ENCODE measurements at places on chromosomes 2 and 18.

- DNase-seq, result no peak
Measured at GRCh38 chr2:146879882-146880281, 964.9 kb upstream of the ACVR2A start.

GRCh38 chr2:99430614-99431291 lies 59.1 kb downstream of the REV1 start:
- peak; percentile 53 for DNase-seq

- no peak for DNase-seq
Measured at GRCh38 chr2:206361407-206362045, 81.8 kb upstream of the ADAM23 start.

GRCh38 chr2:153972412-153972811 lies 100.7 kb downstream of the GALNT13 start:
- DNase-seq, result no peak

GRCh38 chr2:239758279-239758877 lies 266.8 kb downstream of the NDUFA10 start:
- DNase-seq, result no peak

DNA sequence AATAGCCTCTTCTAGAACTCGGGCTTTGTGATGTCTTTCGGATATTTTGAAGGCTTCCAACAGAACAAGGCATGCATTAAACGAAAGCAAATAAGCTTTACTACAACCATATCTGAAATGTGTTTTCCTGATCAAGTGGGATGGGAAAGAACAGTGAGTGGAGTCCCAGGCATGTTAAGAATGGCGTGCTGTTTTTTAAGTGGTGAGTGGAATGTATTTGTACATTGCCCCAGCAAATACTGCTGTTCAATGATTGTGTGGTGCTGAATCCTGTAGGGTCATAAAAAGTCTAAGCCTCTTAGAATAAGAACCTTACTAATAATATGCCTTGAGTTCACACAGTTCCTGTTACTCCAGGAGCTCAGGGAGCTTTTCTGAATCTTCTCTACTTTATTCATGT lies 52.5 kb downstream of the POMC start:
- DNase-seq, result no peak

Data from cerebellar cortex (tissue), 1 donor.